ENCODE measurements at places on chromosomes 3 and 15. TPM values are rescaled to one million over a fixed set of nuclear protein-coding genes. Genes with fewer than 3 reads are reported as not detected.

- H3K4me3 ChIP-seq: no peak overlapping the region
- DNase-seq: no peak
- no peaks in the 10 kb centered on the region for H3K27me3 ChIP-seq
- no peak overlapping the region for H3K27ac ChIP-seq
Measured at GRCh38 chr3:113625834-113626233, 70.6 kb downstream of the USF3 start.

DNA sequence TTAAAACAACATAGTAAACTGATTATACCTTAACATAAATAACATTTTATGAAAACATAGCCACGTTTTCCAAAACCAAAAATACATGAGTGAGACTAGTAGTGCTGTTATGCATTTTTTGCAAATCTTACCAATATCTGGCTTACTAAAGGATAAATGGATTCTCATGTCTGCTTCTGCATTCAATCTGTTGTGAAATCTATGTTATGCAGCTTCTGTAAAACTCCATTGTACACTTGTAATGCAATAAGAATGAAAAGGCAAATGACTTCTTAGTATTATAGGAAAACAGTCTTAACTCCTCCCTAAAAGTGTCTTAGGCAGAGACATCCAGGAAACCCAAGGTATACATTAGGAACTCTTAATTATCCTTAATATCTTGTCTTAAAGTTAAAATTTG is 330.9 kb upstream of the THBS1 start:
- no peak for DNase-seq
- H3K27ac ChIP-seq: no peak overlapping the region
- peaks cover 16% of the 10 kb centered on the region for H3K4me1 ChIP-seq
- H3K27me3 ChIP-seq: no peaks in the 10 kb centered on the region
- no peaks in the 10 kb centered on the region for H3K36me3 ChIP-seq

GRCh38 chr3:9644245-9644644 is 5.1 kb upstream of the MTMR14 start:
- no peaks in the 10 kb centered on the region for H3K36me3 ChIP-seq
- H3K4me3 ChIP-seq: no peak overlapping the region
- no peak for DNase-seq
- no peak overlapping the region for H3K27ac ChIP-seq

GRCh38 chr15:45123397-45123796 is 6.3 kb downstream of the DUOXA1 start:
- DNase-seq: peak; percentile 95
- no peaks in the 10 kb centered on the region for H3K27me3 ChIP-seq
- peak overlapping the region; percentile 94 for H3K27ac ChIP-seq
- no peaks in the 10 kb centered on the region for H3K36me3 ChIP-seq
- H3K4me3 ChIP-seq: no peak overlapping the region

- no peaks in the 10 kb centered on the region for H3K36me3 ChIP-seq
- no peaks in the 10 kb centered on the region for H3K27me3 ChIP-seq
- H3K4me3 ChIP-seq: no peak overlapping the region
- no peak for DNase-seq
- no peaks in the 10 kb centered on the region for H3K4me1 ChIP-seq
Measured at GRCh38 chr15:69820819-69821218, 276.9 kb downstream of the TLE3 start.

- no peak for DNase-seq
- no peaks in the 10 kb centered on the region for H3K36me3 ChIP-seq
- no peak overlapping the region for H3K4me3 ChIP-seq
- no peaks in the 10 kb centered on the region for H3K4me1 ChIP-seq
- no peak overlapping the region for H3K27ac ChIP-seq
- H3K27me3 ChIP-seq: no peaks in the 10 kb centered on the region
Measured at GRCh38 chr3:113571360-113571759, 39.0 kb downstream of the SIDT1 start.

GRCh38 chr3:73745526-73746191 is 120.9 kb upstream of the PDZRN3 start:
- no peak overlapping the region for H3K27ac ChIP-seq
- no peaks in the 10 kb centered on the region for H3K27me3 ChIP-seq
- no peaks in the 10 kb centered on the region for H3K36me3 ChIP-seq
- DNase-seq: no peak
- H3K4me1 ChIP-seq: no peaks in the 10 kb centered on the region
- H3K4me3 ChIP-seq: no peak overlapping the region

GRCh38 chr3:65796676-65797075 is 242.0 kb downstream of the MAGI1 start:
- H3K27ac ChIP-seq: no peak overlapping the region
- no peak overlapping the region for H3K4me3 ChIP-seq
- no peaks in the 10 kb centered on the region for H3K27me3 ChIP-seq

DNA sequence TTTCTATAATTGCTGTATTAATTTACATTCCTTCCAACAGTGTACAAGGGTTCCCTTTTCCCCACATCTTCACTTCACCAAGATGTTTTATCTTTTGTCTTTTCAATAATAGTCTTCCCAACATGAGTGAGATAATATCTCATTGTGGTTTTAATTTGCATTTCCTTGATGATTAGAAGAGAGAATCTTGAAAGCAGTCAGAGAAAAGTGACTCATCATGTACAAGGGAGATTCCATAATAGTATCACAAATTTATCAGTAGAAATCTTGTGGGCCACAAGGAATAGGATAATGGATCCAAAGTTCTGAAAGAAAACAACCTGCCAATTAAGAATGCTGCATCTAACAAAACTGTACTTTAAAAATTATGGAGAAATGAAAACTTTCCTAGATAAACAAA is 189.3 kb downstream of the NECTIN3 start:
- H3K4me1 ChIP-seq: no peaks in the 10 kb centered on the region
- no peaks in the 10 kb centered on the region for H3K27me3 ChIP-seq

DNA sequence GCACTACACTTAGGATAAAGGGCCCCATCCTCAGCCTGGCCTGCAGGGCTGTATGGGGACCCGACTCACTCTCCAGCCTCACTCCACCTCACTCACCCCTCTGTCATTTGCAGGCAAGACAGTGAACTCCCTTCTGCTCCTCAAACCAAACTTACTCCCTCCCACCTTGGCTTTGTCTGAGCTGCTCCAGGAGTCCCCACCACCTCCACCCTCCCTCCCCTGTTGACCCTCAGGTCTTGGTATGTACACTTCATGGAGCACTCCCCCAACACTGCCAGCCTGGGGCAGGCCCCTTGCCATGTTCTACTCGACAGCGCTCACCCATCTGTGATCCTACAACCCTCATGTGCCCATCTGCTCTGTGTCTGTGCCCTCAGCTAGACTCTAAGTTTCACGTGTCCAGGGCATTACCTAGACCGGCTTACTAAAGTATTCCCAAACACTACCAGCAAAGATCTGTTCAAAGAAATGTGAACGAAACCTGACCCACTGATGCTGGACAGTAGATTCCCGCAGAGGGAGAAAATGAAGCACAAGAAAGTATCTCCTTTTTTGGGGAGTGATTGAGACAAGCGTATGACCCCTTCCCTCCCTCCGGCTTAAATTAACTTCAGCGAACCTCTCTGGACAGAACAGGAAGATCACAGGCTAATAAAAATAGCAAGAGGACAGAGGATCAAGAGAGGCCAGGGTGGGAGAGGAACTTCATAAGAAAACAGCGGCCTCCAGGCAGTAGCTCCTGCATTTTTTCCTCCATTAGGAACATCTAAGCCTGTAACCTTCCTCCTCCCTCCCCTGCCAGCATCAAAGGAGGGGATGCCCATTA is 113.2 kb downstream of the RFTN1 start:
- no peak for DNase-seq
- no peaks in the 10 kb centered on the region for H3K36me3 ChIP-seq
- peak overlapping the region; percentile 33 for H3K27ac ChIP-seq

- no peak overlapping the region for H3K4me3 ChIP-seq
- peak overlapping the region; percentile 79 for H3K27ac ChIP-seq
- no peaks in the 10 kb centered on the region for H3K27me3 ChIP-seq
- peaks cover 46% of the 10 kb centered on the region for H3K4me1 ChIP-seq
- H3K36me3 ChIP-seq: peaks cover 23% of the 10 kb centered on the region
- peak; percentile 61 for DNase-seq
Measured at GRCh38 chr15:30922480-30923311, 19.0 kb downstream of the FAN1 start.

DNA sequence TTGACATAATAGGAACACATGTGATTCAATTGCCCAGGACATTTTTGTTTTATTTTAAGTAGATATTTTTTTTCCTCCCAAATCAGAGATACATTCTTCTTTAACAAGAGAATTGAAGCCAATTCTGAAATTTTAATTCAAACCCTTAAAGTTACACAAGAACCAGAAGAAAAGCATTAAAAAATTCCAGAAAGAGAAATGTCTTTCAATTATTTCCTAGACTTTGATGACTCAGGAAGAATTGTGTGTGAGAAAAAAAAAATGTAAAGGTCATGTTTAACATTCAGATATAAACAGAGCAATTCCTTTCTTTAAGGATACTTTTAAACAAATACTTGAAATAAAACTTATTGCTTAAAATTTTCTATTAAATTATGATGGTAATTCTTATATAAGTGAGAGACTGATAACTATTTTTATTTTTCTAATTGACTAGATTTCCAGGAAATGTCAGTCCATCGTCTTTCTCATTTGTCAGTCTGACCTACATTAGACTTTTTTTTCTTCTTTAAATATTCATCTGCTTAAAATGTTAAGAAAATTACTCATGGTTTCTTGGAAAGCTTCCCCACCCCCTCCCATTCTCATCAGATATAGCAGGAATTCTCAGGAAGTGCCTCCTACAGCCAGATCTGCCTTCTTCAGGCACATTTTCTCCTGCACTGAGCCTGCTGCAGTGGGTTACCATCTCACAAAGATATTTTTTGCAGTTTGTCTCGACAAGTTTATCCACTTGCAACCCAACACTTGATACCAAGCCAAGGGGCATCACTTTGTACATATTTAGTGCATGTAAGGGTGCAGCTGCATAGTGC is 261.8 kb upstream of the CBLB start:
- no peak overlapping the region for H3K4me3 ChIP-seq
- H3K27me3 ChIP-seq: no peaks in the 10 kb centered on the region
- no peaks in the 10 kb centered on the region for H3K36me3 ChIP-seq
- no peak overlapping the region for H3K27ac ChIP-seq
- DNase-seq: no peak

GRCh38 chr3:63706321-63707085 is 54.0 kb downstream of the SNTN start:
- no peak for DNase-seq
- no peak overlapping the region for H3K27ac ChIP-seq
- H3K36me3 ChIP-seq: no peaks in the 10 kb centered on the region

GRCh38 chr3:185744997-185745843 is 79.6 kb downstream of the IGF2BP2 start:
- H3K36me3 ChIP-seq: no peaks in the 10 kb centered on the region
- H3K27me3 ChIP-seq: no peaks in the 10 kb centered on the region
- peaks cover 16% of the 10 kb centered on the region for H3K4me1 ChIP-seq
- H3K4me3 ChIP-seq: no peak overlapping the region
- peak; percentile 33 for DNase-seq

DNA sequence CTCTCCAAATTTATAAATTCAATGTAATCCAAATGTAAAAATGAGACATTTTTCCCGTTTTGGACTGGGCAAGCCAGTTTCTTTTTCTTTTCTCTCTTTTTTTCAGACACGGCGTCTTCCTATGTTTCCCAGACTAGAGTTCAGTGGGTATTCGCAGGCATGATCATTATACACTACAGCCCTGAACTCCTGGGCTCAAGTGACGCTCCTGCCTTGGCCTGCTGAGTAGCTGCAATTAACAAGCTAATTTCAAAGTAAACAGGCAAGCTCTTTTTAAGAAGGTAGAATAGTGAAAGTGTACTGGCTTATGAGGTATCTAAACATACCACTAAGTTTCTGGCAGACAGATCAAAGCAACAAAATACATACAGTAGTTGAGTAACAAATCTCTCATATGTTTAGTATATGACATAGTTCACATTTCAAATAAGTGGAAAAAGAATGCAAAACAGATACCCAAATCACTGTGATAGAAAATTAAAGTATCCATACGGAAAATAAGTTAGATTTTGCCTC is 13.5 kb downstream of the HIGD1A start:
- no peak overlapping the region for H3K4me3 ChIP-seq
- H3K4me1 ChIP-seq: no peaks in the 10 kb centered on the region
- DNase-seq: peak; percentile 45
- H3K36me3 ChIP-seq: peaks cover 19% of the 10 kb centered on the region

GRCh38 chr15:81909011-81909358 is 136.8 kb downstream of the MEX3B start:
- H3K27me3 ChIP-seq: no peaks in the 10 kb centered on the region
- H3K36me3 ChIP-seq: no peaks in the 10 kb centered on the region
- H3K4me3 ChIP-seq: no peak overlapping the region
- H3K27ac ChIP-seq: no peak overlapping the region
- DNase-seq: no peak

GRCh38 chr3:154334973-154335420 is 10.7 kb upstream of the DHX36 start:
- H3K27me3 ChIP-seq: no peaks in the 10 kb centered on the region
- H3K27ac ChIP-seq: no peak overlapping the region
- no peaks in the 10 kb centered on the region for H3K4me1 ChIP-seq
- H3K36me3 ChIP-seq: no peaks in the 10 kb centered on the region
- no peak for DNase-seq
- no peak overlapping the region for H3K4me3 ChIP-seq

GRCh38 chr3:171849617-171850319 is 6.6 kb downstream of the TMEM212 start:
- no peaks in the 10 kb centered on the region for H3K27me3 ChIP-seq
- no peaks in the 10 kb centered on the region for H3K4me1 ChIP-seq
- no peaks in the 10 kb centered on the region for H3K36me3 ChIP-seq
- no peak overlapping the region for H3K27ac ChIP-seq
- DNase-seq: no peak

- H3K27ac ChIP-seq: peak overlapping the region; percentile 75
- H3K4me3 ChIP-seq: no peak overlapping the region
- peak; percentile 93 for DNase-seq
- H3K27me3 ChIP-seq: no peaks in the 10 kb centered on the region
- no peaks in the 10 kb centered on the region for H3K36me3 ChIP-seq
- peaks cover 29% of the 10 kb centered on the region for H3K4me1 ChIP-seq
Measured at GRCh38 chr15:65841121-65841930, 28.0 kb upstream of the RAB11A start.

GRCh38 chr3:51676102-51676640 is 5.1 kb downstream of the TEX264 start:
- DNase-seq: no peak
- peaks cover 65% of the 10 kb centered on the region for H3K4me1 ChIP-seq
- no peaks in the 10 kb centered on the region for H3K27me3 ChIP-seq
- no peaks in the 10 kb centered on the region for H3K36me3 ChIP-seq
- no peak overlapping the region for H3K4me3 ChIP-seq
- no peak overlapping the region for H3K27ac ChIP-seq

- no peaks in the 10 kb centered on the region for H3K27me3 ChIP-seq
- no peak for DNase-seq
- H3K36me3 ChIP-seq: no peaks in the 10 kb centered on the region
Measured at GRCh38 chr15:98375513-98376340, 272.6 kb upstream of the IGF1R start.

GRCh38 chr15:23912191-23912590 is 225.1 kb upstream of the NDN start:
- no peaks in the 10 kb centered on the region for H3K36me3 ChIP-seq
- no peak overlapping the region for H3K4me3 ChIP-seq
- H3K27ac ChIP-seq: no peak overlapping the region
- H3K27me3 ChIP-seq: no peaks in the 10 kb centered on the region
- H3K4me1 ChIP-seq: no peaks in the 10 kb centered on the region

GRCh38 chr3:196203846-196204245 is 7.4 kb downstream of the ZDHHC19 start:
- no peak overlapping the region for H3K4me3 ChIP-seq
- H3K27me3 ChIP-seq: no peaks in the 10 kb centered on the region
- no peak overlapping the region for H3K27ac ChIP-seq
- no peak for DNase-seq
- no peaks in the 10 kb centered on the region for H3K36me3 ChIP-seq
- no peaks in the 10 kb centered on the region for H3K4me1 ChIP-seq

The TMCO5A gene
- not detected for total RNA-seq

The USP19 gene
- 75.4 TPM for total RNA-seq

The NLGN1 gene
- total RNA-seq: 2.8 TPM

The SFMBT1 gene
- total RNA-seq: 35.3 TPM

The WDR49 gene
- 1.7 TPM for total RNA-seq

The ACTC1 gene
- 1.1 TPM for total RNA-seq

The POLQ gene
- total RNA-seq: 0.40 TPM

The NPAP1 gene
- 1.8 TPM for total RNA-seq

The B3GNT5 gene
- 5.2 TPM for total RNA-seq
